ENCODE measurements at places on chromosomes 11 and 22. TPM values are rescaled to one million over a fixed set of nuclear protein-coding genes. Genes with fewer than 3 reads are reported as not detected.

APOL5 gene
- total RNA-seq, result not detected

DDI1 gene
- total RNA-seq, result not detected

DNAJB7 gene
- not detected for total RNA-seq

USH1C gene
- total RNA-seq, result 1.2 TPM

PANX3 gene
- not detected for total RNA-seq

APOA4 gene
- total RNA-seq, result not detected

KIF18A gene
- total RNA-seq, result 1.7 TPM

TTC36 gene
- 1.5 TPM for total RNA-seq

PRODH gene
- 37.1 TPM for total RNA-seq

TUB gene
- 4.2 TPM for total RNA-seq
